H9 (cell line): ENCODE measurements at places on chromosomes 2 and 18.

GRCh38 chr2:85540133-85540648 is 1.2 kb downstream of the MAT2A start:
- no peak for DNase-seq

DNA sequence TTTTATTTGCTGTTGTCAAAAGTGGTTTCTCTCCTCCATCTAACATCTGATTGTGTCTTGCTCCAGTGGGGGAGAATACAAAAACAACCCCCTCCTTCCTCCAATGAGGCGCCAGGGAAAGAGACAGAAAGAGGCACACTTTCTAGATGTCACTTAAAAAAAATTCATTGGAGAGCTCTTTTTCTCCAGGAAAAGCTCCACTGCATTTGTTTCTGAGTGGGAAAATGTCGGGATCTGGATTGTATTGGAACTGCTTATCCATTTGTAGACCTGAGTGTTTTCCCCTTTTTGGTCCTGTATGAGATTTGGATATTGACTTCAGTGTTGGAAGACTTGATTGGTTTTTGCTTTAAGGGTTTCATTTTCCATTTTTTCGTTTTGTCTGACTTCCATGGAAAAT is 995 bp downstream of the MBD5 start:
- DNase-seq, result no peak

GRCh38 chr18:71324356-71324755 is 1035.5 kb downstream of the SOCS6 start:
- DNase-seq, result no peak

GRCh38 chr2:197145471-197146056 is 165.0 kb downstream of the ANKRD44 start:
- no peak for DNase-seq

GRCh38 chr2:220365023-220365422 is 737.6 kb downstream of the SLC4A3 start:
- no peak for DNase-seq

GRCh38 chr2:206548383-206548782 is 93.9 kb upstream of the FAM237A start:
- no peak for DNase-seq

DNA sequence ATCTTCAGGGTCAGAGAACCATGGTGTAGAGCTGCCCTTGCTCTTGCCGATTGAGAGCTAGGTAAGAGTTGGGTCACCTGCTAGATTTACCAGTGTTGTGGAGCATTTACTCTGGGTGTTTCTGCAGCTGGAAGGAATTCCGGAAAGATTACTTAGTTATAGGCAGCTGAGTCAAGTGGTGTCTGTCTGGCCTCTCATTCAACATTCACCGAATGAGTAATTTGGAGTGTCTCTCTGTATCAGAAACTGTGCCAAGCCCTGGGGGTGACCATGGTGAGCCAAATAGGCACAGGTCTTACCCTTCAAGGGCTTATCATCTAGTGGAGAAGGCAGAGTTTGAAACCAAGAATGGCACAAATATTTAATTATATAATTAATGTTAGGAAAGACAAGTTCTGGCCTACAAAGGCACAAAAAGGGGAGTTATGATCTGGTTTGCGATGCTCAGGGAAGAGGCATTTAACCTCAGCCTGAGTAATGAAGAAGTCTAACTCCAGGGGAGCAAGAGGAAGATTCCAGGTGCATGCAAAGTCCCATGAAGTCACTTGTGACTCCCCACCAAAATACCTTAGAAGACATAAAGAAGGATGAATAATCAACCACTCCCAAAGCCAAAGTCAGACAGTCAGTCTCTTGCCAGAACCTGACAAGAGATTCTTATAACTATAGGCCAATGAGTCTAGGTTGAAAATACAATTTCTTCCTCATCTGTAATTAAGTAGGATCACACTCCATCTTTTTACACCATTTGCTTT is 12.5 kb downstream of the SETBP1 start:
- DNase-seq, result no peak

- DNase-seq, result no peak
Observed at GRCh38 chr18:9323750-9324445, 10.7 kb upstream of the TWSG1 start.

DNA sequence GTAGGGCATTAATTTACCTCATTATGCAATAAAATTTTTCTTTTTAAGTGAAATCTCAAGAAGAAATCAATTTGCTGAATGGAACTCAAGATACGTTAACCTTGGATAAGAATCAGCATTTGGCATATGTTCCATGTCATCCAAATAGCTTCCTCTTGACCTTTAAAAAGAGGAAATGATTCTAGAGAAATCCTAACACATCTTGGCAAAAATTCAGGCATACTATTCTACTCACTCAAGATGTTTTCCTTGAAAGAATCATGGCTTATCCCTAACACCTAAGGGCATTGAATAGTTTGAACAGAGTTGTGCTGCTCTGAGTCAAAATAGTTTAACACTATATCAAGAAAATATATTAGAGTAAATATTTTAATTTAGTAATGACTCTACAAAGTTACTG is 678.0 kb downstream of the EPHA4 start:
- no peak for DNase-seq

DNA sequence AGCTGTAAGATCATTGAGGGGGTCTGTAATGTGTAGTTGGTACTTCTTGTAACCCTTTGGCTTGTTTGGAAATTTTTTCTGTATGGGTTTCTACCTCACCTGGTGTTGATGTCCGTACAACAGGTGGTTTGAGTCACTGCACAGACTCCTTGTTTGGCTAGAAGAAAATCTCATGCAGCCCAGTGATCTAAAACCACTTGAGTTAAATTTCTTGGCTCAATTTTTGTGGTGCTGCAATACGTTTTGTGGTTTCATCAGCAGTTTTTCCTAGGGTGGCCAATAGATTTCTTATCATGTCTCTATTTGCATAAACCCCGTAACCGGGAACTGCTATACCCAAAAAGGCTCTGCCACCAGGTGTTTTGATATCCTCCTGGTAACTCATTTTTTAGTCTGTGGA is 43.4 kb downstream of the CERS6 start:
- no peak for DNase-seq

DNA sequence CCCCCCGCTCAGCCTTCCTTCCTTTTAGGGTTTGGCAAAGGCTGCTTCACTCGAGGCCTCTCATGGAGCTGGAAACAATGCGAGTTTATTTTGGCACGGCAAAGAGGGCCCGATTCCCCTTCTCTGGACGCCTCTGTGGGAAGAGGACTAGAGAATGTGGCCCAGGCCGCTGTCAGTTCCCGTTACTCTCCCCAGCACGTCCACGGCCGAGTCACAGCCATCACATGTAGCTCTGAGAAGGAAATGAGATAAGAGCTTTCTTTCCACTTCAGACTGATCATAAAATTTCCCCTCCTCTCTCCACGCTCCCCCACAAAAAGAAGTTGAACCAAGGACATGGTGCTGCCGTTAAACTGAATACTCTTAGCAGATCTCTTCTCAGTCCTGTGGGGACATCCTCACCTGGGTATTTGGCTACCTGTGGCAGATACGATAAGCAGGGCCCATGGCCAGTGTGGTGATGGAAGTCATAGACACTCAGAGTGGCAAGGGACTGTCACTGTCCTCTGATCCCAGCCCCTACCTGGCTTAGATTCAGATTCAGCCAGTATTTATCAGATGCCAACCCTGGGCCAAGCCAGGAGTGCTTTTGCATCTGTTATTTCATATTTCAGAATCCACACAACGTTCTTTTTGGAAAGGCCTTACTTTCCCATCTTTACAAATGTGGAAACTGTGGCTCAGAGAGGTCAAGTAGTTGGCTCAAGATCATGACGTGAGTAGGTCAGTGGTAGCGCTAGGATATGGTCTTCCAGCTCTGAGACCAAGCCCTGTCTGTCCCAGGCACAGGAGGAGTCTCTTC is 101.2 kb downstream of the MCFD2 start:
- no peak for DNase-seq
